ENCODE measurements at places on chromosomes 11 and 22.

DNA sequence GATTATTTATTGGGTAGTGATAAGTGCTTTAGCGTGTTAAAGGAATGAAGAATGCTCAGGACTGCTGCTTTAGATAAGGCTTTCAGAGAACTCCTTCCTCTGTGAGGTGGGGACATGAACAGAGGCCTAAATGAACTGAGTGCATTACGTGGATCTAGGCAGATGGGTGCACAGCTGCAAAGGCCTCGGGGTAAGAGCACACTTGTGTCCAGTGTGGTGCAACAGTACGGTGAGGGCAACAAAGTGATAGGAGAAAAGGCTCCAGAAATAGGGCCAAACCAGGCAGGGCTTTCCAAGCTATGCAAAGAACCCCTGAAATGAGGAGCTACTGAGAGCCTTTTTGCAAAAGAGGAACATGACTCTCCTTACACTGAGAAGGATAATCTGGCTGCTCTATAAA, 45.3 kb upstream of the ARHGAP32 start:
- DNase-seq = no peak

DNA sequence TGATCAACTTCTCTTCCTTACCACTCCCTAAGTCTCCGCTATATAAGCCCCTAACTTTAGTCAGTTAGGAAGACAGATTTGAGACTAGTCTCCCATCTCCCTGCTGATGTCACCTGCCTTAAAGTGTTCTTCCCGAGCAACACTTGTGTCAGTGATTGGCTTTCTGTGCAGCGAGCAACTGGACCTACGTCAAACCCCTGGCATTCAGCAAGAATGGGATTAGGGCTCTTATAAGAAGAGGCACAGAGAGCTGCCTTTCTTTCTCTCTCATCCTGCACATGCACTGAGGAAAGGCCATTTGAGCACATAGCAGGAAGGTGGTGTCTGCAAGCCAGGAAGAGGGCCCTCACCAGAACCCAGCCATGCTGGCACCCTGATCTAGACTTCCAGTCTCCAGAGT, 116.6 kb upstream of the THY1 start:
- no peak for DNase-seq

DNA sequence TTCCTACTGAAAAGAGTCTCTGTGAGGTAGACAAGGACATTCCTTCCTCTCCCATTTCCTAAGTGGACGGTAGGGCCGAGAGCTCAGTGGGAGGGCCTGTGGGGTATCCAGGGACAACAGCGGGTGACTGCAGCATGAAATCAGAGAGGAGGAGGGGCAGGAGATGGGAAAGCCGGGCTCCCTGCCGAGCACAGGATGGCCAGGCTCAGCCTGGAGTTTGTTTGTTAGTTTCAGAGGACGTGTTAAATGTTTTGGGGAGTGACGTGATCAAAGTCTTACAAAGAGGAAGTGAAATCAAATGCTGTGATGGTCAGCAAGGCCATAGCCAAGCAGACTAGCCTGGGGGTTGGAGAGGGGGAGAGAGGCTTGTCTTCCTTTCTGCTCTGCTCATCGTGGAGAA, 152.7 kb downstream of the ADAMTS15 start:
- DNase-seq = no peak

GRCh38 chr11:17802491-17802890, 67.9 kb downstream of the KCNC1 start:
- DNase-seq = no peak

GRCh38 chr22:18110954-18111758, 547 bp downstream of the TUBA8 start:
- DNase-seq = no peak

DNA sequence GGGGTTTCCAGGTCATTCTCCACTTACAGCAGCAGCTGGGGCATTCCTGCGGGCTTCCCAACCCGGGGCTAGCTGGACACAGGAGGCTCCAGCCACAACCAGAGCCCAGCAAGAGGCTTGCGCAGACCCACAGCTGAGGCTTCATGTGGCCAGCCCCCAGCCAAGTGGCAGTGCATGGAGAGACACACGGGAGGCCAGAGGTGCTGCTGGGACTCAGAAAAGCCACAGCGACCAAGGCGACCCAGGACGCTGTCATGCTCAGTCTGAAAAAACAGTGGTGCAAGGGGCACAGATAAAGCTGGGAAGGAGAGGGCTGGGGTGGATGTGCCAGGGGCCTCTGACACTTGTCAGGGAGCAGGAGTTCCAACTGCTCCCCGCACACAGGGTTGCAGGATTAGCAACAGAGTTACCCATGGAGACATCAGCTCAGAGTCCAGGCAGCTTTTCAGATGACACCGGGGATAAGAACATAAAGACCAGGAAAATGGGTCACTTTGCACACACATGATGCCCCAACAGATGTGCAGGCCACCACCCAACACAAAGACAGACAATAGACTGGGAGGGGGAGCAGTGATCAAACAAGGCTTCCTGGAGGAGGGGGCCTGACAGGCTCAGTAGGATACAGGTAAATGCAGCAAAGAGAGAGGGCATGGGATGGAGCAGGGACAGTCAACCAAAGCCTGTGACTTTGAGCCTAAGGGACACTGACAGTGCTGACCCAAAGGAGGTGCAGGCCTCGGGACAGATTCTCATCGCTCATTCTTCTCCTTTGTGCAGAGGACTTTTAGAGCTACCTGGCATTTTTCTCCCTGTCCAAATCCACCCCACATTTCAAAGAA, 6.9 kb upstream of the NEAT1 start:
- no peak for DNase-seq
